Nephron progenitor cell (in vitro differentiated cells): ENCODE measurements at places on chromosomes 2 and 18.

- H3K4me1 ChIP-seq: peaks cover 21% of the 10 kb centered on the region
- DNase-seq: no peak
- no peak overlapping the region for H3K4me3 ChIP-seq
- no peak overlapping the region for H3K27ac ChIP-seq
- peaks cover 100% of the 10 kb centered on the region for H3K27me3 ChIP-seq
Observed at GRCh38 chr18:59264651-59265245, 8.5 kb downstream of the RAX start.

GRCh38 chr2:10447300-10447894 lies 730 bp downstream of the ODC1 start:
- peak overlapping the region; percentile 81 for H3K27ac ChIP-seq
- DNase-seq: no peak
- H3K36me3 ChIP-seq: peaks cover 24% of the 10 kb centered on the region
- peaks cover 44% of the 10 kb centered on the region for H3K4me1 ChIP-seq
- H3K4me3 ChIP-seq: peak overlapping the region; percentile 90
- H3K27me3 ChIP-seq: no peaks in the 10 kb centered on the region

- H3K27ac ChIP-seq: no peak overlapping the region
- H3K4me3 ChIP-seq: no peak overlapping the region
- DNase-seq: peak; percentile 26
Observed at GRCh38 chr2:40448476-40449079, 3.3 kb downstream of the SLC8A1 start.

GRCh38 chr18:27967913-27968824 lies 208.8 kb downstream of the CDH2 start:
- H3K4me1 ChIP-seq: peaks cover 27% of the 10 kb centered on the region
- peaks cover 88% of the 10 kb centered on the region for H3K36me3 ChIP-seq
- DNase-seq: no peak
- no peaks in the 10 kb centered on the region for H3K27me3 ChIP-seq
- peak overlapping the region; percentile 91 for H3K27ac ChIP-seq

DNA sequence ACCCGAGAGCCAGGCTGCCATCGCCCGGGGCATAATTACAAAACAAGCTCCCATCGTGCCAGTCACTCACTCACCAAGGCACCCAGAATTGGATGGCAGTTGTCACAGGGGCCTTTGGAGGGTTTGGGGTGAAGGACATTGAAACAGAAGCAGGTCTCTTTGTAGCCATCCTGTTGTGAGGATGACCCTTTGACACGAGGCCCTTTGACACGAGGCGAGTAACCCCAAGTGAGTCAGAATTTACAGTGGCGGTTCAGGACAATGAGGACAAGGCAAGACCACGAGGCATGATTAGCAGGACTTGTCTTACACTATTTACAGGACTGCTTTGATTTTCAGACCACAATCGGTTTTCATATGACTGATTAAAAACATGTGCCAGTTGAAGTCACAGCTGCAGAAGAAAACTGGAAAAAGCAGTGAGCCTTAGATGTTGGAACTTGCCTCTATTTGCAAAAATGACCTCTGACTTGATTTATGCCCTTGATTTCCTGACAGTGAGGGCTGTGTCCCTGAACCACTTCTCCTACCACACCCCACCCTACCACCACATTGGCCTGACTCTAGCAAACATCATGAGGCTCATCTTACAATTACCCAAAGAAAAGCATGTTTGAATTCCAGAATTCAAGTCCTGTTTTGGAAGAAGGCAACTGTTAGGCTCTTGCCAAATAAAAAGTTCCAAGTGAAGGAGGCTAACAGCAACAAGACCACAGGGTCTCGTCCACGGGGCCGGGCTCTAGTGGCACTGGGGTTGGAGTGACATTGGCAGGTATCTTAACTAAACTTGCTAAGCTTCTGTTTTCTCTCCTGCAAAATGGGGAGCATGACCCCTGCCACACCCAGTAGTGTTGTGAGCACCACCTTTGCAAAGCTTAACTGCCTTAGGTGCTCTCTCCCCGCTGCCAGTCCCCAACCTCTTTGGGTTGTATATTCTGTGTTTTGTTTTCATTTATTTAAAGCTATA lies 64.4 kb upstream of the FOSL2 start:
- H3K36me3 ChIP-seq: peaks cover 26% of the 10 kb centered on the region
- no peak overlapping the region for H3K4me3 ChIP-seq
- no peak for DNase-seq
- peaks cover 3% of the 10 kb centered on the region for H3K27me3 ChIP-seq
- H3K4me1 ChIP-seq: peaks cover 36% of the 10 kb centered on the region

DNA sequence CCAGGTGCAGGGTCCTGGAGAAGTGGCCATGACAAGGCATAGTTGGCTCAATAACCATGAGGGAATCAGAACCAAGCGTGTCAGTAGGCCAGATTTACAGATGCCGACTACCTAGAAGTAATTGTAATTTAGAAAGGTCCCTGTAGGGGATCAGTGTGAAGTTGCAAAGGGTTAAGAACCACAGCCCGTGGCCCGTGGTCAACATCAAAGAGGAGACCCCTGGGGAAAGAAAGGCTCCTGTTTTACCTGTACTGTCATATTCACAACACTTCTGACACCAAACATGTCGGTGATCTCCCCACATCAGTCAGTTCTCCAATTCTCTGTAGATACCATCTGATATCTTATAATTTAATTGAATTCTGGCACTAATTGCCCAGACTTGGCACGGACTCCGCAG lies 31.0 kb downstream of the SP100 start:
- H3K4me3 ChIP-seq: no peak overlapping the region
- H3K27ac ChIP-seq: no peak overlapping the region
- no peak for DNase-seq
- no peaks in the 10 kb centered on the region for H3K27me3 ChIP-seq
- no peaks in the 10 kb centered on the region for H3K4me1 ChIP-seq
- no peaks in the 10 kb centered on the region for H3K36me3 ChIP-seq

DNA sequence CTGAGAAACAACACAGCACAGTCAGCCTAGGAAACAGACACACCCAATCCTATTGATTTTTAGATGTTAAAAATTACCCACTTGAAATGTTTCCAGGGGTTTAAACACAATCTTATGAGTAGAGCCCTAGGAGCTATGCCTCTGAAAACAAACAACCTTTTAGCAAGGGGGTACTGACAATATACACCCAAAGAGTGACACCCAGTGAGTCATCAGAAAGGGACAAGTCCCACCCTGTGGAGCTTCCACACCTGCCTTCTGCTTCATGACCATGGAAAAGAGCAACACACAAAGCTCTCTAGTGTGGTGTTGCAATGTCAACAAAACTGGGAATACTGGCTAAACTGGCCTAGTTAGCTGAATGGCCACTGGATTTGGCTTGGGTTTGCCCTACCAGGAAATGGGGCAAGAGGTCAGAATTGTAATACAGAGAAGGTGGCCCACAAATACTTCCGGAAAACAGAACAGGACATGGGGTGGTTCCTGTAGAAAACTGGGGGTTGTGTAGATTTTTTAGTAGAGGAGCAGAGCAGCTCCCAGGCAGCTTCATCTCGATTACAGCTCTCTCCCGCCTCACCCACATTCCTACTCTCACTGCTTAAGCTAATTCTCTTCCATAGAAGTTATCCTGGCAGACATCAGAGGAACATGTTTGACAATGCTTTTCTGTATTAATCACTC lies 98.2 kb downstream of the GAREM1 start:
- peak overlapping the region; percentile 21 for H3K27ac ChIP-seq
- DNase-seq: no peak
- H3K4me1 ChIP-seq: no peaks in the 10 kb centered on the region
- peaks cover 5% of the 10 kb centered on the region for H3K36me3 ChIP-seq
